ENCODE measurements at places on chromosomes 2 and 18. TPM values are rescaled to one million over a fixed set of nuclear protein-coding genes. Genes with fewer than 3 reads are reported as not detected.

ANKRD30BL gene
- not detected for total RNA-seq

C18orf54 gene
- total RNA-seq = 2.3 TPM

ITGB6 gene
- not detected for total RNA-seq

CD8B gene
- total RNA-seq = 11.7 TPM

ACVR1C gene
- 0.49 TPM for total RNA-seq

SKA1 gene
- 3.9 TPM for total RNA-seq

GYPC gene
- total RNA-seq = 98.3 TPM

SEPTIN10 gene
- 0.66 TPM for total RNA-seq

GKN1 gene
- not detected for total RNA-seq

DYSF gene
- 0.87 TPM for total RNA-seq

EPAS1 gene
- total RNA-seq = 7.0 TPM

PLEK gene
- 2.6 TPM for total RNA-seq

NTSR2 gene
- not detected for total RNA-seq

GRCh38 chr18:49249521-49249920 is 210.9 kb downstream of the DYM start:
- DNase-seq = no peak

DNA sequence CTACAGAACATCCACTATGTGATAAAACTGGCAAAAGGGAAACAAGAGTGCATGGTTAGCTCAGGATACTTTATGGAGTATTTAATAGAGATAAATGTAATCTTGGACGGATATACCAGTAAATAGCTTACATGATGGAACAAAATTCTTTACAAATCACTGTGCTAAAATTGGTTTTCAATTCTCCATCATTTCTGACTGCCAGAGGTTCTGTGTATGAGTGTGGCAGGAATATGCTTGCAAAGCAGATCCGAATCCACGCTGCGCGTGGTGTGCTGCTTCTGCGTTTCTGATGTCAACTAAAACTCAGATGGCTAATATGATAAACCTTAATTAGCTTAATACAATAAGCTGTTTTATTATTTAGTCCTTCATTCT is 2.1 kb downstream of the ZNF532 start:
- DNase-seq = no peak

GRCh38 chr2:73112026-73112912 is 479 bp downstream of the RAB11FIP5 start:
- no peak for DNase-seq

GRCh38 chr2:218727502-218728165 is 17.0 kb downstream of the TTLL4 start:
- no peak for DNase-seq

- DNase-seq = no peak
These were observed 494.8 kb downstream of the CMPK2 start for GRCh38 chr2:6370753-6371551.

GRCh38 chr2:167181134-167181533 is 292.9 kb downstream of the XIRP2 start:
- DNase-seq = no peak

DNA sequence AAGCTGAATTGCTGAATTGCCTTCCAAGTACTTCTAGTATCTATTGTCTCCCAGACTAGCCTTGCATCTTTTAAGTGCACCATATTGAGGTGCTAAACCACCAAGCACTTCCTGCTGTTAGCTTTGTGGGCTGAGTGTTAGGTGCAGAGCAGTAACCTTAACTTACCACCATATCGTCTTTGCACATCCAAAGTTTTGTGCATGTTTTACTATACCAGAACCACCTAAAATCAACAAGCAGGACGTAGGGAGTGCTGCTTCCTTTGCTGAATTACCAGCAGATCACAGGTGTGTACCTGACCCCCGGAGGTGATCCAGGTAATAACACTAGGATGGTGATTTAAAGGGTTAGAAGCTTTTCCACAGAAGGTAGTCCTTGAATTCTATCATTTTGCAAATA is 359.9 kb upstream of the HNRNPA3 start:
- no peak for DNase-seq

- no peak for DNase-seq
These were observed 1.7 kb downstream of the APOB start for GRCh38 chr2:21041943-21042707.

DNA sequence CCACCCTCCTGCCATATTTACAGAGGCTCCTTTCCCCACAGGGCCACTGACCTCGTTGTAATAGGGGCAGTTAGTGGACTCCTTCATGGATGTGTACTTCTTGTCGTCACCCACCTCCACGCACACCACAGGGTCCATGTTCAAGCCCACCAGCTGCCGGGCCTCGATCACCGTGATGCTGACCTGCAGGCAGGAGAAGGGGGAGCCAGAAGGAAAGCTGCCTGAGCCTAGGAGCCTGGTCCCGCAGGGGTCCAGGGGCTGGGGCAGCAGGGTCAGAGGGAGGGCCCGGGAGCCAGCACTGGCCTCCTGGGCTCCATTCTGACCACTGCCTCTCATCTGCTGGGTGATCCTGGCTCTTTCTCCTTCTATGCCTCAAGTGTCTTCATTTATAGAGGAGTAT is 17.0 kb upstream of the OTOF start:
- DNase-seq = no peak

- DNase-seq = no peak
These were observed 25.1 kb upstream of the ME2 start for GRCh38 chr18:50853863-50854271.

- DNase-seq = no peak
These were observed 187.1 kb downstream of the GULP1 start for GRCh38 chr2:188478724-188479123.

DNA sequence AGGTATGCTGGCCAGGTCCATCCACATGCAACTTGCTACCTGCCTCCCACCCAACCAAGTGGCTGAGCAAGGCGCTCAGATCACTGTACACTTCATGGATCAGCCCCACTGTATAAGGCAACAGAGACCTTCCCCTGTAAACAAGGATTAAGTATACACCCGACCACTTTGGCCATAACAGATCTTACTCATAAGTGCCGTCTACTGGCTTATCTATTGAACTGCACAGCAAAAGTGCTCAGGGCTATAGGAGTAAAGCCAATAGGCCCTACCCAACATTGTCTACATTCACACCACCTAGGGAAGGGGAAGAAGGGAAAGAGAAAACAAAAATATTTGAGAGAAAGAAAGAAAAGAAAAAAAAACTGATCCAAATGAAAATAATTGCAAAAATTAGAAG is 663.9 kb upstream of the LRRTM1 start:
- DNase-seq = no peak

DNA sequence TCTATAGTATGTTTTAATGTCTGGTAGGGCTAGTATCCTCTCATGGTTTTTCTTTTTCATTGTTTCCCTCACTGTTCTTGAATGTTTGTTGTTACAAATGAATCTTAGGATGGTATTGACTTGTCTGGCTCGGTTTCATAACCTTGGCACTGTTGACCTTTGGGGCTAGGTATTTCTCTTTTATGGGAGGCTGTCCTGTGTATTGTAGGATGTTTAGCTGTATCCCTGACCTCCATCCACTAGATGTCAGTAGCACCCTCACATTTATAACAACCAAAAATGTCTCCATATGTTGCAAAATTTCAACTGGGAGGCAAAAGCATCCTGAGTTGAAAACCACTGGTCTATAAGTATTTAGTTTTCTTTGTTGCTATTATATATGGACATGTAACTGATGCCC is 7.0 kb upstream of the AOX1 start:
- DNase-seq = no peak

- no peak for DNase-seq
These were observed 527.0 kb downstream of the TNS1 start for GRCh38 chr2:217475791-217476190.

- DNase-seq = no peak
These were observed 135.9 kb upstream of the SERPINE2 start for GRCh38 chr2:224174990-224175389.

GRCh38 chr2:128914320-128914719 is 595.7 kb upstream of the HS6ST1 start:
- DNase-seq = no peak

GRCh38 chr2:159600752-159601151 is 15.6 kb downstream of the BAZ2B start:
- no peak for DNase-seq

DNA sequence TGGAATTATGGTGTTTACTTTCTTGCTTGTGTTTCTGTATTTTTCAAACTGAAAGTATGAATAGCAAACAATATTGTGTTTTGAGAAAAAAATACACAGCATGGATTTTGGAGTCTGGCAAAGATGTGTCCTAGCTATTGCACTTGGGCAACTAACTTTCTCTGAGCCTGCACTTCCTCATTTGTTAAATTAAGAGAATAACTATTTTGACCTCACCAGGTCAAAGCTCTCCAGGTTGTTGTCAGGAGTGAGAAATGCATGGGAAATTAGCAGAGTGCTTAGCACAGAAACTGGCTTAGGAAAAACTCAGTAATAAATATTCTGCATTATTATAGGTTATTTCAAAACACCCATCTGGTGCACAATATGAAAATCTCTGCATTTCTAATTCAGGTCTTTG is 28.2 kb downstream of the LYPD1 start:
- DNase-seq = no peak

DNA sequence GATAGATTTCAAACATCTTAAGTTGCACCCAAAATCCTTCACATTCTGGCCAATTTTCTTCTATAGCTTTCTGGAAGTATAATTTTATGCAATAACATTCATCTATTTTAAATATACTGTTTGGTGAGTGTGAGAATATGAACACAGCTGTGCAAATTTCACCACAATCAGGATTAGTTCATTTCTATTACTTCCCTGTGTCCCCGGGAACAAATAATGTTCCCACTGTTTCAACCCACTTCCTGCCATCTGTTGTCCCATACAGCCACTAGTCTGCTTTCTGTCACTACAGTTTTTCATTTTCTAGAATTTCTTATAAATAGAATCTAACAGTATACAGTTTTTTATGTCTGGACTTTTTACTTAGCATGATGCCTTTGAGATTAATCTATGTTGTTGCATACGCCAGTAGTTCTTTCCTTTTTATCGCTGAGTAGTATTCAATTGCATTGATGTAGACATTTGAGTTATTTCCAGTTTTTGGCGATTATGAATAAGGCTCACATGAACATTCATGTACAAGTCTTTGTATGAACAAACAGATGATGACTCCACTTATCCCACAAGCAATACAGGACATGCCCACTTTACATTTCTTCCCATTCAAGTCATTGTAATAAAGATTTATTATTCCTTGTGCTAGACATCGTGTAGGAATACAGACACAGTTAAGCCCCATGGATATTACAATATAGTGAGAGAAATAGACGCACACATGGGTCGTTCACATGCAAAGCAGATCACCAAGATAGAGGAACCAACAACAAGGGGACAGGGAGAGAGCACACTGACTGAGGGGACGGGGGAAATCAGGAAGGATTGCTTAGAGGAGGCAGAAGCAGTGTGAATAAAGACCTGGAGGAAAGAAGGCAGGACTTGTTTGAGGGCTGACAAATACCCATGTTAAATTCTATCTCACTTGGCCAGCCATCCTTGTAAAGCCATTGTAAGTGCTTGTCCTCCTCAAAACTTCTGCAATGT is 72.9 kb upstream of the PAX8 start:
- DNase-seq = no peak

- peak; percentile 20 for DNase-seq
These were observed 764 bp downstream of the MBD2 start for GRCh38 chr18:54223568-54224241.

GRCh38 chr2:147588191-147588590 is 256.6 kb upstream of the ACVR2A start:
- DNase-seq = no peak

- DNase-seq = no peak
These were observed 7.8 kb upstream of the DYNC2LI1 start for GRCh38 chr2:43766006-43766405.

DNA sequence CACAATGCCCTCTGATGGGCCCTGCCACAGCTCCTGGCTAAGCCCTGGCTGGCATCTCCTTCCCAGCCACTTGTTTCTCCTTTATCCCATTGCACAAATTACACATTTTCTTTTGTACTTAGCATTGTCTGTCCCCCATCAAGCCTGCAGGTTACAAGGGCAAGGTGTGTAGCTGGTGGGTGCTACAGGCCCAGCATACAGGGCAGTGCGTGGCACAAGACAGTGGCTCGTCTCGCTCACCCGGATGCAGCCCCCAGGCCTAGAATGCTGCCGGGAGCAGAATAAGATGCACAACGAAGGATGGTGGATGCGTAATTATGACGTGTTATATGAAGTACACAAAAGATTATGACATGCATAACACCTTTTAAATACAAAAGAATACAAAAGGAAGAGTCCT is 87.6 kb downstream of the EIPR1 start:
- no peak for DNase-seq

DNA sequence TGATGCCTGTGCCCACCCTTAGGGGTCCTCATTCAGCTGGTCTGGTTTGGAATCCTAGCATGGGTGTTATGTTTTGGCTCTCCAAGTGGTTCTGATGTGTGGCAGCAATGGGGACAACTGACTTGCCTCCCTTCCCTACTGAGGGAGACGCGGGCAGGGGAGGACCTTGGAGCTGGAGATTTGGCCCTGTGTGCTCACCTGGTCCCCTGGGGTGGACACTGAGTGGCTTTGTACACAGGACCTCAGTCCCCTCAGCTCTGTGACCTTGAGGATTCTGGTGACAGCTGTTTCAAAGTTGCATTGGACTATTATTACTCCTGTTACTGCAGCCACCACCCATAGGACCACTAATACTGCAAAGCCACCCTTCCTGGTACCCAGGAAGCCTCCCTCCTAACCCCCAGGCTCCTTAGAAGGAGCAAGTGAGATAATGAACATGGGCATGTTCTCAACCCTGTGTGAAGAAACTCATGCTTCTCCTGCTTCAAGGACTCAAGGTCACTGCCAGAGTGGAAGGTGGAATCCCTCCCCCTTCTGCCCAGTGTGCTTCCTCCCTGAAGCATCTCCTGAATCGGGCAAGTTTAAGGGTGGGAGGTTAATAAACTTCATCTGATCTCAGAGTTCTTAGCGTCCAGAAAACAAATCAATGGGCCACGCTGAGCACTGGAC is 26.5 kb downstream of the TMEM182 start:
- DNase-seq = no peak

- no peak for DNase-seq
These were observed 103.4 kb upstream of the TMEM18 start for GRCh38 chr2:780581-780980.

DNA sequence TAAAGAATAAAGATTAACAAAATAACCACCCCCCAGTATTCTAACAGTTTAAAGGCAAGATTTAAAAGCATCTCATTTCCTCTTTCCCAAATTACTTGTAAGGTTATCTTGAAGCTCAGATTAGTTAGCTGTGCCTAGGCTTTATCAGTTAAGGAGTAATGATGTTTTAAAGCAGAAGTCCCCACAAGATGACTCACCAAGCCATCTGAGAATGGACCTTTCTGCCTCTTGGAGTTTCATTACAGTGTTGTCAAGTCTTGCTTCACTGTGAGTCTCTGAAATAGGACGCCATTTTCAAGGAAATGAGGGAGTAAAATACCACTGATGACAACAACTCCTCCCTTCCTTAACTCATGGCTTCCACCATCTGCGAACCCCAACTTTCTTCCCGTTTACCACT is 35.9 kb downstream of the ZNF385B start:
- DNase-seq = no peak

DNA sequence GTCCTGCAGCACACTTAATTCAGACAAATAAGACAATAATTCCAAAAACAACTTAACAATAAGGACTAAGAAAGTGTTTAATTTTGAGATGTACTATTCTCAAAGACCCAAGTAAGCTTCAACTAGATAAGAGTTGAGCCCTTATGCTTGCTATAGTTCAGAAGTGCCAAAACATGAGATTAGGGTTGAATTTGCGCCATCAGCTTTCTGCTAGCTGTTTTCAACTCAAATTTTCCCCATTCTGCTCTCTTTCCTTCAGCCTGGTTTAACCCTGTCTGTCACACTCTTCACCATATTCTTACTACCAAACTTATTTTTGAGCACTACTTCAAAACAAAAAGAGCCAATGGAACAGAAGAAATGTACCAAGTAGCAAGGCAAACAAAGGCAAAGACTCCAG is 4.1 kb downstream of the NFE2L2 start:
- no peak for DNase-seq

GRCh38 chr2:139805441-139805840 is 1025.3 kb upstream of the NXPH2 start:
- DNase-seq = no peak
